ENCODE measurements at places on chromosomes 5 and 9. TPM values are rescaled to one million over a fixed set of nuclear protein-coding genes. Genes with fewer than 3 reads are reported as not detected.

ALDH1A1 gene
- not detected for total RNA-seq

NUTM2G gene
- total RNA-seq, result under 0.01 TPM

STK10 gene
- total RNA-seq, result 20.7 TPM

NFIB gene
- total RNA-seq, result 19.4 TPM

- peak; percentile 52 for DNase-seq
Observed at GRCh38 chr5:150163547-150164059, 3.0 kb upstream of the CDX1 start.

- DNase-seq, result no peak
Observed at GRCh38 chr5:59390989-59391388, 502.5 kb downstream of the PDE4D start.

DNA sequence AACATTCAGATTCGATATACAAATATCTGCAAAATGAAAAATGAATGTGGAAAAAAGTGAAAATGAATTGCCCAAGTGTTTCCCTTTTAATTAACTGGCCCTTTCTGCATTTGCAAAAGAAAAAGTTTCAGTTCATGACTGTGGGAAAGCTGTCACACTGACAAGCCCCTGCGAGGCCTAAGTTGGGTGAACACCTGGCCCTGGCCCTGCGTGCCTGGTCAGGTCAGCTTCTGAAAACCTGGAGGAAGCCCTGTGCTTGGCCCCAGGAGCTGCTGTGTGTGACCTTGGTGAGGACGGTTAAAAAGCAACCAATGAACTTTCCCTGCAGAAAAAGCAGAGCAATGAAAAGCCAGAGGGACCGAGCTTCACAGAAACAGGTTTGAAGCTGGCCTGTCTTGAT is 41.0 kb upstream of the SHC3 start:
- DNase-seq, result no peak

GRCh38 chr9:13282998-13283397 is 3.5 kb upstream of the MPDZ start:
- DNase-seq, result no peak

DNA sequence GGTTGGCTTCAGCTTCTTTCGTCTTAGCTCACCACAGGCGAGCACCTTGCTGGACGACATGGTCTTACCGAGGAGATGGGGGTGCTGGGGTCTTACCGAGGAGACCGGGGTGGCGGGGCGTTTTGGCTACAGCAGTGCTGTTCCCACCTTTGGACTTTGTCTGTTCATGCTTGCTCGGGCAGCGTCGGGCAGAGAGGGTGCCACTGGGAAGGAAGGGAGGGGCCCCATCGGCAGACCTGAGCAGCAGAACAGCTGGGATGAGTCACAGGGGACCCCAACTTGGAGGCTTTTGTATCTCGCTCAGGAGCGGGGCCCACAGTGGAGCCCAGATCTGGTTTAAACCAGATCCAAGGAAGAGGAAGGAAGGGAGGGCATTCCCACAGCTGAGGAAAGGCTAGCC is 106.0 kb upstream of the CACNA1B start:
- no peak for DNase-seq

- no peak for DNase-seq
Observed at GRCh38 chr5:169721771-169722170, 84.7 kb downstream of the DOCK2 start.

GRCh38 chr9:129465834-129466535 is 154.9 kb downstream of the C9orf50 start:
- DNase-seq, result no peak

DNA sequence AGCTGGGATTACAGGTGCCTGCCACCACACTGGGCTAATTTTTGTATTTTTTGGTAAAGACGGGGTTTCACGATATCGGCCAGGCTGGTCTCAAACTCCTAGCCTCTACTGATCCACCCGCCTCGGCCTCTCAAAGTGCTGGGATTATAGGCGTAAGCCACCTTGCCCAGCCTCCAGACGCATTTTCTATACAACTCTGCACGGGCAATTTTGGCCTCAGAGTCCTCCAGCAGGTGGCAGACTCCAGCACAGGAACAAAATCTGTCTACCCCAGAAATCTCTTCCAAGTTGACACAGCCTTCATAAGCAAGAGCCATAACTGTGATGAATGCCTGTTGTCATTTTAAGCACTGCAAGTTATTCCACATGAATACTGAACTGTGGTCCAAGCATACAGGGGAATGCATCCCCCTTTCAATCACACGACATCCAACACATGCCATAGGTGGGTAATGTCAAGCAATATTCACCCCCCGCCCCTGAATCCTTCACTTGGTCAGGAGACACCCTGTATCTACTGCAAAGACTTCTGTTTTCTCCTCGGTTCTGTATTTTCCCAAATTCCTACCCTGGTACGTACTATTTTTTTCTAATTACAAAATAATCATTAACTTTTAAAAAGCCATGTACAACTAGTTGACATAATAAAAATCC is 50.8 kb downstream of the ALDH7A1 start:
- DNase-seq, result peak; percentile 18

DNA sequence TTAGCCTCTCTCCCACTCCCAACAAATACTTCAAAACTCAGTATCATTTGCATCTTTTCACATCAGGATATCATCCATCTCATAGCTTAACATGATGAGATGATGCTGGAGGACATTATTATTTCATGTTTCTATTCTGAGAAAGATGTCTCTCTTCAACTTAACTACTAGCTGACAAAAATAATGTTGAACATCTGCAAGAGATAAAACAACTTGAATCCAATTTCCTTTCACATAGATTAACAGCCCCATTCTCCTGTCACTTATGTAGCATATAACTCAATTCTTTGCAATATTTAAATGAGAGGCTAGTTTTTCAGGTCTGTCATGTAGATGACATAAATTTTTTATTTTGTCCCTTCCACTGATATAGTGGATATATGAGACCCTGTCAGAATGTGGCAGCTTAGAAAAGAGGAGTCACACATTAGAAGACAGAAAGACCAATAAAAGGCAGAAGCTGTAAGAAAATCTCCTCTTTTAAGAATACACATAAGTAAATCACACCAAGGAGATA is 239.2 kb upstream of the KIF2A start:
- DNase-seq, result no peak

DNA sequence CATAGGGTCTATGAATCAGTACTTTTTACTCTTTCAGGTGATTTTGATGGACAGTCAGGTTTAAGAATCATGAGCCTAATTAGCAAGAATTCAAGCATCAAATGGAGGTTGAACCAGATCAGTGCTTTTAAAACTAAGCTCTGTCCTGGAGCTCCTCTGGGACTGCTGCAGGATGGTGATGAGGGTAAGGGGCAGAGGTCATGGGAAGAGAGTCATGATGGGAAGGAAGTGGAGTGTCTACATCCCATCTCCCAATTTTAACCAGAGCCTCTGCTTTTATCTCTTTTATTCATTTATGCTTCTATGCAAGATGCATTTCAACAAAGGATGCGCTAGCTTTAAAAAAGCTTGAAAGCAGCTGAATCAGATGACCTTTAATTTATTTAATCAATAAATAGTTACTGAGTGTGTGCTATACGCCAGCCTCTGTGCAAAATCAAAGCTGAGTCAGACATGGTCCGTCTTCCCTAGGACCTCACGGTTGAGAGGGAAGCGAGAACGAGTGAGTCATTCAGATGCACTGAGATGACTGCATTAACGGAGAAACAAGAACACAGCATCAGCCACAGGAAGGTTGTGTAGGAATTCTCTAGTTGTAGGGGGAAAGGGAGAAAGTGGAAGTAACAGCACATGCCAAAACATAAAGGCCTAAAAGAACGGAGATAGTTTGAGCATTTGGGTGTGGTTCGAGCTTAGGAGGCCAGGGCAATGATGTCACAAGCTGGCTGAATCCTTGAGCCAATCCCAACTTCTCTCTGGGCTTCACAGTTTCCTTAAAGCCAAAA is 441.6 kb upstream of the BRINP1 start:
- DNase-seq, result no peak

DNA sequence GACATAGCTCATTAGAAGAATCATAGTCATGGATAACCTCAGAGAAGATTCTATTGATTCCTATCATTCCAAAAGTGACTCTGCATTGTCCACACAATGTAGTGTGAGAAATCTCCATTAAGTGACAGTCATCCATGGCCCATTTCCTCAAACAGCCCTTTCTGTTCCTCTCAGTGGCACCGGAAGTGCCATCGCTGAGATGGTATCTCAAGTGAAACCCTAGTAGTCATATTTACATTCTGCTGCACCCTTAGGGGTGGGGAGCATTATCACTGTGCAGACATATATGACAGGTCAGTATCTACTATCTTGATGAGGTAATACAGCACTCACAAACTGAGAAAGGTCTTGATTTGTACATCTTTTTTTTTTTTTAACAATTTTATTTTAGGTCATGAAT is 55.4 kb upstream of the MIER3 start:
- no peak for DNase-seq

GRCh38 chr5:27708534-27708933 is 670.1 kb upstream of the CDH9 start:
- no peak for DNase-seq

All from Daoy (cell line).